ENCODE measurements at places on chromosomes 2 and 18. TPM values are rescaled to one million over a fixed set of nuclear protein-coding genes. Genes with fewer than 3 reads are reported as not detected.

GRCh38 chr18:73746101-73746500, 401.5 kb downstream of the FBXO15 start:
- no peak for DNase-seq

DNA sequence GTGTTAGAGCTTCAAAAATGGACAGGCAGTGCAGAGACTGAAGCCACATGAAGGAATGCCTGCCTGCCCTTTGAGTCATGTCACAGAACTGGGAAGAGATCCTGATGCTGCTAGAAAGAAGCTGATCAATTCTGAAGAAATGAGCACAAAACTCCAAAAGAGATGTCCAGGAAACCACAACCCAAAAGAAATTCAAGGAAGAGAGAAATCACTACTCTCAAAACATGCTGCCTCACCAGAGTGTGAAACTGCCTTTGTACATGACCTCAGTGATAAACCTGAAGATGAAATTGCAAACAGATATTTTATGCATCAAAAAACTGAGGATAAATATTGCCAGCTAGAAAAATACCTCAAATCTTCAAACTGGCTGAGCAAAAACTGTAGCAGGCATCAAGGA, 20.5 kb downstream of the USP40 start:
- no peak for DNase-seq

- no peak for DNase-seq
Observed at GRCh38 chr2:127454595-127455565, 36.7 kb downstream of the PROC start.

- no peak for DNase-seq
Observed at GRCh38 chr2:505941-506340, 171.3 kb downstream of the TMEM18 start.

- DNase-seq: no peak
Observed at GRCh38 chr18:7071600-7071999, 46.0 kb downstream of the LAMA1 start.

GRCh38 chr18:45788861-45789260, 36.6 kb upstream of the SIGLEC15 start:
- no peak for DNase-seq

- DNase-seq: no peak
Observed at GRCh38 chr2:223093436-223094241, 41.6 kb downstream of the KCNE4 start.

DNA sequence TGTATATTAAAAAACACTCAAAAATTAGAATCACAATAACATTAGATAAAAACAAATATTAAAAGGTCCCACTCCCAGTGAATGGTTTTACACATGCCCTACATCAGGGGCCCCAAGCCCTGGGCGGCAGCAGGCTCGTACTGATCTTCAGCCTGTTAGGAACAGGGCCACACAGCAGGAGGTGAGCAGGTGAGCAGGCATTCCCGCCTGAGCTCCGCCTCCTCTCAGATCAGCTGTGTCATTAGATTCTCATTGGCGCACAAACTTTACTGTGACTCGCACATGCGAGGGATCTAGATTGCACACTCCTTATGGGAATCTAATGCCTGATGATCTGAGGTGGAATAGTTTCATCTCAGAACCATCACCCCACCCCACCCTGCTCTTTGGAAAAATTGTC, 74.2 kb downstream of the MBD2 start:
- no peak for DNase-seq

DNA sequence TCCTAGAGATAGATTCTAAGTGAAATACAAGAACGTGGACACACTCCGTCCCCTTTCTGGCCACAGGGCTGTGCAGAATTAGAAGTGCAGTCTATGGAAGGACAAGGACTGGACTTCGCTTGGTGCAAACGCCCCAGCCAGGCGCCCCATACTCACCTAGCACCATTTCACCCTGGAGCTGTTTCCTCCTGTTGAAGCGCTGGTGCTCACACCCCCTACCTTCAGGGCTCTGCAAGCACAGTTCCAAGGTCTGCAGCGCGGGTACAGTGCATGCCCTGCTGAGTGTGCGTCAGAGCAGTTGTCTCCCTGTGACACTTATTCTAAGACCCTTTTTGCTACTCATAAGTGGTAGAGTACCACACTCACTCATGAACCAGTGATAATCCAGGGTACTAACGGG, 3.0 kb downstream of the HPCAL1 start:
- no peak for DNase-seq

DNA sequence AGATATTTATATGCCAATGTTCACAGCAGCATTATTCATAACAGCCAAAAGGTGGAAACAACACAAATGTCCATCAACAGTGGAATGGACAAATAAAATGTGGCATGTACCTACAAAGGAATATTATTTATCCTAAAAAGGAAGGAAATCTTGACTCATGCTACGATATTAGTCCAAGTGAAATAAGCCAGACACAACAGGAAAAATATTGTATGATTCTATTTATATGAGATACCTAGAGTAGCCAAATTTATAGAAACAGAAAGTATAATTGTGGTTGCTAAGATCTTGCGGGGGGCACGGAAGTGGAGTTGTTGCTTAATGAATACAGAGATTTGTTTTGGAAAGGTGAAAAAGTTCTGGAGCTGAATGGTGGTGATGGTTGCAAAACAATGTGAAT, 33.0 kb upstream of the CCDC150 start:
- no peak for DNase-seq

- no peak for DNase-seq
Observed at GRCh38 chr18:4200399-4200798, 254.7 kb downstream of the DLGAP1 start.

- no peak for DNase-seq
Observed at GRCh38 chr18:70455731-70456130, 166.9 kb downstream of the SOCS6 start.

- no peak for DNase-seq
Observed at GRCh38 chr2:121480826-121481225, 49.9 kb upstream of the RNU4ATAC start.

DNA sequence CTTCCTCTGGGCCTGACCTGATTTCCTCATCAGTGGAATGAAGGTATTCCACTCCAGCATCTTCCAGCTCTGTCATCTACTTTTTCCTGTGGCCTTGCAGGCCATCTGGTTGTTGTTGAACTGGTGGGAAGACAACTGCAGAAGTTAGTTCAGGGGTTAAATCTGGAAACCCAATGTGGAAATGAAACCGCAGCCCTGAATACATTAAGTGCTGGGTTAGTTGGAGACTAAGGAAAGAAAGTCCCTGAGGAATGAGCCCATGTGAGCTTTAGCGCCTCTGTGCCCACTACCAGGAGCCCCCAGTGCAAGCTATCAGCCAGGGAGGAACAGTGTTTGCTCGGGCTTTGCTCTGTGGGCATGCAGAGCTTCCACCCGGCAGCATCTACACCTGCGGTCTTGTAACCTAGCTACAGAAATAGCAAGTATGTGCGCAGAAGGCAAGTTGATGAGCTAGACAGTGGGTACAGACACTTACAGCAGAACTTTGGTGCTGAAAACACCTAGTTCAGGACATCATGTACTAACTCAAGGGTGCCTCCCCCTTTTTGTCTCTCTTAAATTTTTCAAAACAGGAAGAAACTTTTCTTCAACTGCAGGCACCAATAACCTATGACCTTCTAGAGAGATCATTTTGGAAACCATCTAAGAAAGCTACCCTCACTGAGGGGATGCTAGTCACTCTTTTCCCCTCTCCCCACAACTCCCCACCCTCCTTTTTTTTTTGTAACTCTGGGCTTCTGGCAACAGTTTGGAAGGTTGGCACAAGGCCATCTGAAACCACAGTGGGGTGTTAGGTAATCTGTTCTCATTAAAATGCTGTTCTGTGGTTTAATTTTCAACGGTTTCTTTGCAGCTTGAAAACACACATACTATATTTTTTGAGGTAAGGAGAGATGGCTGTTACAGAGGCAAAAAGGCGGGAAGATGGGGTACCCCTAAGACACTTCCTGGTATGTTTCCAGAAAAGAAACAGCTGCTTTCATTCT, 18.3 kb upstream of the CXCR4 start:
- DNase-seq: no peak

DNA sequence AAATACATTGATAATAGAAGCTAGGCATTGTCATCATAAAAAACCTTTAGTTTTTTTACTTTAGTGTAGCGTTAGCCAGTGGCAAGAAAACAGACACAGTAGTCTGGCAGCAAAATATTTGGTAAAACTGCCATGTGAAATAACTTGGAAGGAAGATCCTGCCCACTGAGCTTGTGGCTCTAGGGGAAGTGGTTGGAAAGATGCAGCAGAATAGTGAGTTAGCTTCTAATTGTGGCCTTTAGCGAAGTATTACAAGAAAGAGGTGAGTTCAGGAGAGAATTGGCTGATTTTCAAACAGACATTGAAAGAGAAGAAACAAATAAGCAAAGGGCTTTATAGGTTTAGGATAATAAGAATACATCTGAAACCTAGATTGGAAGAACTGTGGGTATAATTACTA, 1887.8 kb upstream of the CELF4 start:
- DNase-seq: no peak

- DNase-seq: no peak
Observed at GRCh38 chr2:172333235-172333977, 94.0 kb upstream of the ITGA6 start.

GRCh38 chr2:105309147-105309545, 20.4 kb downstream of the TGFBRAP1 start:
- no peak for DNase-seq

- no peak for DNase-seq
Observed at GRCh38 chr2:228728961-228729360, 542.1 kb downstream of the PID1 start.

DNA sequence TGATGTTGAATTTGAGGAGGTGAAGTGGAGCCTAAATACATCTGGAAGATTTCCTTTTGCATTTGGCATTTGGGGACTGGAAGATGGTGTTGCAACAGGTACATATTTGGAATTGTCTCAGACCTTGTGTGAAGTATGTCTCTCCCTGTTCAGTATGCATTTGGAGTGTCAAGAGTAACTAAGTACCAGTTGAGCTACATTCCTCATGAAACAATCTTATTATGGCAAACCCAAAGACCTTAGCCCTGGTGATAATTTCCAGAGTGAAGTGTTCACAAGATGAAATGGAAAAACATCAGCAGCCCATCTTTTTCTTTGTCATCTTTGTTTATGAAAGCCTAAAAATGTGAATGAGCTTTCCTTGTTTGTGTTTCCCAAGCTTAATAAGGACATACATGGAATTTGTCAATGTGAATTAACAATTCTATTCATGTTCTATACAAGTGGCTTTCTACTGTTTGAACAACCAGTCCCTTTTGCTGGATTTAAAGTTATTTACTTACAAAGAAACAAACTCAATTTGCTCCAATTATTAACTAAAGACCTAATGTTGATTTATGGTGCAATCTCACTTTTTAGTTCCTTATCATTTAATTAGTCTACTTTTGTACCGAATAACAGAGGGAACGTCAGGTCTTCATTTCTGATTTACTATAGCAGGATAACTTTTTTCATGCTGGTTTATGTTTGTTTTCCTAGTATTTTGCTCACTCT, 42.1 kb upstream of the PPP1R1C start:
- DNase-seq: no peak

DNA sequence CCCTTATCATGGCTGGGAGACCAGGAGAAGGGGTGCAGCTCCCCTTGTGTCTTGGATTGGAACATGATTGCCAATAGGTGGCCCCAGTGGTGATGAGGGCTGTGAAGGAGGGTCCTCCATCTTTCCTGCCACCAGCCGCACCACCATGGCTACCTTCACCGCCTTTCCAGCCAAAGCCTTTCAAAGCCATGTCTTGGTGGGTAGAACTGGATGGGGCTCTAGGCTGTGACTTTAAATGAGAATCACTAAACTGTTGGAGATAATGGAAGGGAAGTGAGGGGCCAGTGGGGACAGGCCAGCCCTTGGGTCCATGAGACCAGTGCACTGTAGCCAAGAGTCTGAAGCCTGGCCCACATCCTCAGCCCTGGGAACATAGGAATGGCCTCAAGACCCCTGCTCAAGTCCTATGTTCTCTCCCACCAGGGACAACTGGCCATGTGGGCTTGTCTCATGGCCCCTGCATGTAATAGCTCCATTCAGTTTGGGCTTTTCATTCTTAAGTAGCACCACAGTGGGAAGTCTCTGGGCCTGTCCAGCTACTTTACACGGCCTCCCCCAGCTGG, 345.7 kb downstream of the DYSF start:
- DNase-seq: no peak

GRCh38 chr18:12011199-12011956, 30.1 kb downstream of the IMPA2 start:
- DNase-seq: no peak

- DNase-seq: no peak
Observed at GRCh38 chr18:10086458-10087210, 172.8 kb downstream of the VAPA start.

GRCh38 chr2:232299927-232300674, 78.5 kb upstream of the ALPP start:
- DNase-seq: no peak

GRCh38 chr2:120770176-120770575, 34.5 kb downstream of the GLI2 start:
- DNase-seq: no peak

GRCh38 chr2:127389778-127390435, 2.1 kb upstream of the MAP3K2 start:
- DNase-seq: no peak

- DNase-seq: no peak
Observed at GRCh38 chr2:123514613-123515207, 510.4 kb upstream of the CNTNAP5 start.

DNA sequence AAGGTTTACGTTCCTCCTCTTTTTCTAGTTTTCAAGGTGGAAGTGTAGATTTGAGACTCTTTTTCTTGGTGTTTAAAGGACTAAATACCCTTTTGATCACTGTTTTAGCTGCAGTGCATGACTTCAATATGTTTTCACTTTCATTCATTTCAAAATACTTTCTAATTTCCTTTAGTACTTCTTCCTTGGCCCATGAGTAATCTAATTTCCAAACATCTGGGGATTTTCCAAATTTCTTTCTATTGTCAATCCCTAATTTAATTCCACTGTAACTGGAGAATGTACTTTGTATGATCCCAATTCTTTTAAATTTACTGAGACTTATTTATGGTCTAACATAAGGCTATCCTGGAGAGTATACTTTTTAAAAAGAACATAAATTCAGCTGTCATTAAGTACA, 3.8 kb upstream of the RHBDD1 start:
- no peak for DNase-seq

MC5R gene
- total RNA-seq: not detected

PARD3B gene
- total RNA-seq: 5.8 TPM

E2F6 gene
- 29.8 TPM for total RNA-seq

CAVIN2 gene
- 121 TPM for total RNA-seq

ONECUT2 gene
- total RNA-seq: 0.22 TPM

OXER1 gene
- not detected for total RNA-seq

FLACC1 gene
- 0.45 TPM for total RNA-seq

RAD51AP2 gene
- not detected for total RNA-seq

FOXD4L1 gene
- 0.25 TPM for total RNA-seq

HADHB gene
- total RNA-seq: 120 TPM

DUSP19 gene
- total RNA-seq: 3.5 TPM

CIB4 gene
- not detected for total RNA-seq

GPR45 gene
- total RNA-seq: not detected

PRKAG3 gene
- total RNA-seq: not detected

UGT1A7 gene
- not detected for total RNA-seq

Data from NCI-H460 (cell line).